ENCODE measurements at places on chromosomes 4 and X.

- no peak for DNase-seq
These were observed 4.3 kb downstream of the TMPRSS11E start for GRCh38 chr4:68451246-68452211.

DNA sequence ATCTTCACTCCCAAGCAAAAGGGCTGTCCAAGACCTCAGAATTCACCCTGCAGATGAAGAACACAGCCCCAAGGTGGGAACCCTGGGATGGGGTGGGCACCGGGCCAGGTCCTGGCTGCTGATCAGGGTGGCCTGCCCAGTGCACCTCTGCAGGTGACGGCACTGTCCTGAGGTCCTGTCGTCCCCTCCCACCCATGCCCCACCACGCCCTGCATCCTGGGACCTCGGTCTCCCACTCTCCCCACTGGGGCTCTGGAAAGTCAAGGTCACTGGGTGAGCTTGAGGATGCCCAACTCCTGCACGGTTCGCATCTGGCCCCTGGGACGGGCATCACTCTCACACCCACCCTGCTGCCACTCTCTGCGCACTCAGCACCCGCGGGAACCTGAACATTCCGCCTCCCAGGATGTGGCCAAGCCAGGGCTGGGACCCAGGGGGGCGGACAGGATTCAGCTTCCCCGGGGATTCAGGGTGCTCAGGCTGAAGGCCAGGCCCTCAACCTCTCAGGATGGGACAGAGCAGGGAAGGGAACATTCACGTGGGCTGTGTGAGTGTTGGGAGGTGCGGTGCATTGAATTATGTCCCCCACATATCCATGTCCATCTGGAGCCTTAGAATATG, 115.9 kb downstream of the CPZ start:
- no peak for DNase-seq

DNA sequence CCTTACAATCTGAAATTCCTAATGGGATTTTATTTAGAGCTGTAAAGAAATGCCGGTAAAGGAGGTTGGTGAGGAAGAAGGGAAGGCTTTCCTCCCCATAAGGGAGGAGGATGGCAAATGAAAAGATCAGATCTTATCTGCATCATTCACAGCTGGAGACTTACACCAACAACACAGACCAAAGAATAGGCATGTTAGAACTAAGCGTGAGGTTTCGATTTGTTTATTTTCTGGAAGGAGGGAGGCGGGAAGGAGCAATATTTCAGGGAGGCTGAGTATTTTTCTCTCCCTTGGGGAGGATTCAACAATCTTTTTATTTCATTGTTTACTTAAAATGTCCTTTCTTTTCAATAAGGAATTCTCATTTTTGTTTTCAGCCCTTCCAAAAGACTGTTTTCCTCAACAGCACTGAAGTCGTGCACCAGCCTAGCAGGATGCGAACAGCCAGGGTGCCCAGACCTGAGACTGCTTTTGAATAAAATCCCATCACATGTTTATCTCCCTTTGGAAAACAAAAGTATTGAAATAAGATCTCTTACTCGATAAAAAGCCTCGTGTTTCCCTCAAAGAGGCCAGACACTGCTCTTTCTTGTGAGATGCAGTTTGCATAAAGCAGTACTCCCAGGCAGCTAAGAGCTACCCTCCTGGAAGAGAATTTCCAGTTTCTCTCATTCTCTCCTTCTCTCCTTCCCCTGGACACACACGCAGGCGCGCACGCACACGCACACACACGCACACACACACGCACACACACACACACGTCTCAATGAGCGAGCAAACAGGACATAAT, 236.1 kb downstream of the MGST2 start:
- no peak for DNase-seq

DNA sequence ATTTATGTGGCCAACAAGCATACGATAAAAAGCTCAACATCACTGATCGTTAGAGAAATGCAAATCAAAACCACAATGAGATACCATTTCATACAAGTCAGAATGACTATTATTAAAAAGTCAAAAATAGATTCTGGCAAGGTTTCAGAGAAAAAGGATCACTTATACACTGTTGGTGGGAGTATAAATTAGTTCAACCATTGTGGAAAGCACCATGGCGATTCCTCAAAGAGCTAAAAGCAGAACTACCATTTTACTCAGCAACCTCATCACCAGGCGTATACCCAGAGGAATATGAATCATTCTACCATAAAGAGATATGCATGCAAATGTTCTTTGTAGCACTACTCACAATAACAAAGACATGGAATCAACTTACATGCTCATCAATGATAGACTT, 478.7 kb upstream of the GALNTL6 start:
- DNase-seq: no peak

DNA sequence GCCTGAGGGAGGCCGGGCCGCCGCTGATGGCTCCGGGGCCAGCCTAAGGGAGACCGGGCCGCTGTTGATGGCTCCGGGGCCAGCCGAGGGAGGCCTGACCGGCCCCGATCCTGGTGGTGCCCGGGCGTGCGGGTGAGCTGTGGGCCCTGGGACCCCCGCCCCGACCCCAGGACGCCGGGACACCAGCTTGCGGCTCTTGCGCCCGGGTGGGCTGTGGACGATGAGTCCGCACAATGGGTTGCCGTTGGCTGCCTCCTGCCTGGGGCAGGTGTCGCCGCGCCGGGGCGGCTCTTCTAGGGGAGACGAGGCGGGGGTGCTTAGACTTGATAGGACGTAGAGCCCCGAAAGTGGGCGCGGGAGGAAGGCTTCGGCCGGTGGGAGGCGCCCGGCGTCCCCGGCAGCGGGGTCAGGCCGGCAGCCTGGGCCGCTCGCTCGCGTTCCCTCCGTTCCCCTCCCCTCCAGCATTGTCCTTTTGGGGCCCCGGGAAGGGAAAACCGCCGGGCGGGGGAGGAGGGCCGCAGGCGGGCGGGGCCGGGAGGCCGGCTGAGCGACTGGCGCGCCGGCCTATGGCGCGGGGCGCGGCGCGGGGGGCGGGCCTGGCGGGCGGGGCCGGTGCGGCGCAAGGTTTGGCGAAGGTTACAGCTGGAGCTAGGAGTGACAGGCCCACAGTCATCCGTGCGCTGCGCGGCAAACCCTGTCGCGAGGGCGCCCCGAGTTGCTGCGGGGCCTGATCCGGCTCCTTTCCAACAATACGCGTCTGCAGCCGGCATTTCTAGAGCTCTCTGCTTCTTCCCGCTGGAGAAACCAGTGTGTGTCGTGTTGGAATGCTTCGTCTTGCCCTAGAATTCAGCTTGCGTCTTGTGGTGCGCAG, 819 bp downstream of the KIAA0232 start:
- peak; percentile 87 for DNase-seq

GRCh38 chr4:128452415-128452814, 164.8 kb upstream of the PGRMC2 start:
- no peak for DNase-seq

- DNase-seq: no peak
These were observed 222.6 kb downstream of the SPIN4 start for GRCh38 chrX:63128509-63128908.

DNA sequence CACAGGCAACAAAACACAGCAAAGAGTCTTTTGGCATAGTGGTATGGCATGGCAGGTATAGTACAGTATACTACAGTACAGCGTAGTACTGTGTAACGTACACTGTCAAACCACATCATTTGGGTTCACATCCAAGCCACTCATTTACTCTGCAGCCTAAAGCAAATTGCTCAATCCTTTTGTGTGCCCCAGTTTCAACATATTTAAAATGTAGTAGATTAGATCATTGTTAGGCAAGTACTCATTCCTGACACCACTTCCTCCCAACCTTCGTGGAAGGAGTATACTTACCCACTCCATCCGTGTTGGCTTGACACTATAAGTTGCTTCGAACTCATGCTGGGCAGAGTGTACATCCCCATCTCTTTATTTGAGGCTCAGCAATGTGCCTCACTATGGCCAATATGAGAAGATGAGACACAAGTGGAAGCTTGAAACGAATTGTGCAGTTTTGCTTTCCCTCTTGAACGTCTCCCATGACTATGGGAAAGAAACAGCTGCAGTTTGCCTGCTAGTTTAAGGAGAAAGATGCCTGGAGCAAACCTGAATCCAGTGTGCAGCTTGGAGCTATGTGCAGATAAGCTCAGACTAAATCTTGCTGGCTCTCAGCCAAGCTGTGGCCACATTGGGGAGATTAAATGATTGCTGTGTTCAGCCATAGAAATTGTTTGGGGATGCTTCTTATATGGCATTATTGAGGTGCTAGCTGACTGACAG, 85.7 kb upstream of the TBL1X start:
- no peak for DNase-seq

GRCh38 chrX:129653971-129654651, 645 bp downstream of the APLN start:
- DNase-seq: no peak

GRCh38 chrX:46327566-46328115, 217.6 kb downstream of the ZNF674 start:
- no peak for DNase-seq

Measured in activated CD4-positive, alpha-beta T cell treated with anti-CD3 and anti-CD28 coated beads, Interleukin-2, amount 50 U/mL, for 1 hour (primary cell).